ENCODE measurements at places on chromosomes 3 and 15.

DNA sequence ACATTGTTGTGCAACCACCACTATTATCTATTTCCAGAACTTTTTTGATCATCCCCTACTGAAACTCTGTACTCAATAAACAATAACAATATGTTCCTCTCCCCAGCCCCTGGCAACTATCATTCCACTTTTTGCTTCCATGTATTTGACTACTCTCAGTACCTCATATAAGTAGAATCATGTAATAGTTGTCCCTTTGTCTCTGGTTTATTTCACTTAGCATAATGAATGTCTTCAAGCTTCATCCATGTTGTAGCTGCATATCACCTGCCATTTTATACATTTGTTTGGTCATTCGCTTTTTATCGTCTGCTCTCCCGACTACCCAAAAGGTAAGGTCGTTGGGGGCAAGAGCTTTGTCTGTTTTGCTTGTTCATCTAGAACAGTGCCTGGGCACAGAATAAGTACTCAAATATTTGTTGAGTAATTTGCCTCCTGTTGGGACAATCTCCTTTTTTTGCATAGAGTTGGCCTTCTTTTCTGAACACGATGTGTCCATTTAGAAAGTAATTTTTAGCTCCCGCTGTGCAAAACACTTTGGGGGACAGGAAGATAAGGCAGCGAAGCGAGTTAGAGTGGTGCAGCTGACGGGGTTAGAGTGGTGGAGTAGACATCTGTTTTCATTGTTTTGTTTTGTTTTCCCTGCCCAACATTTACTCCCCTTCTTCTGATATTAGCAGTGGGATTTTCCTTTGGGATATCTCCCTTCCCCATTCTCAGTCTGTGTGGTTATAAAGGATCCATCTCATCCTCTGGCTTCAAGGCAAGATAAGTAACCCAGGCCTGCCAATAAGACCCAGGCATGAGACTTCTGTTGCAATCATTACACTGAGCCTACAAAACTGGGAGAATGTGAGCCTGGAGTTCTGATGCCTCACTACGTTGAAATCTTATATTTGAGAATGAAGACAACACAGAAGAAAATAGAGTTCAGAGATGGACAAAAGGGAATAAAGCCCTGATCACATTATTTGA is 83.4 kb upstream of the RNU6-1 start:
- DNase-seq = no peak

GRCh38 chr3:179148616-179149405 is 654 bp downstream of the PIK3CA start:
- DNase-seq = peak; percentile 75

DNA sequence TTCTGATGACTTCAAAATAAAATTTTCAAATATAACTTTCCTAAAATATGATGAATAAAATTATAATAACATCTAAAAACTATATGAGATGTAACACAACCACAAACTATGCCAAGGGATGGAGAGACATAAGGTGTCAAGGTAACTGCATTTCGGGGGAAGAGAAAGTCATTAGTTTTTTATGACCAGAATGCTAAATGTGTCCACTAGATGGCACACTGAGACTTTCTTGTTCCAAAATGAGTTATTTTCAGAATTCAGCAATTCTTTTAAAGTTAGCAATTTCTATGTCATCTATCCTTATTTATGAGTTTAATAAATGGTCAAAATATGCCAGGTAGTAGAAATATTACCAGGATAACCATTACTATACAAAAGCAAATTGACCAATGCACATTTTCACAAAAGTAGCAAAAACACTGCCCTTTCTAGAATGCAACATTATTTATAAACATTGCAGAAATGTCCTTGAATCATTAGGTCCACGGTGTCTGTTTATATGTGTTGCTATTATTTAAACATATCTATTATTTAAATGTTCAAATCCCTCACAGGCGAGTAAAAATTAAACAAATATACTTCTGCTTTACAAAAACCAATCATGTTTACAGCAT is 374.2 kb downstream of the PLCL2 start:
- peak; percentile 51 for DNase-seq

- no peak for DNase-seq
Measured at GRCh38 chr3:153714588-153715290, 406.5 kb upstream of the ARHGEF26 start.

DNA sequence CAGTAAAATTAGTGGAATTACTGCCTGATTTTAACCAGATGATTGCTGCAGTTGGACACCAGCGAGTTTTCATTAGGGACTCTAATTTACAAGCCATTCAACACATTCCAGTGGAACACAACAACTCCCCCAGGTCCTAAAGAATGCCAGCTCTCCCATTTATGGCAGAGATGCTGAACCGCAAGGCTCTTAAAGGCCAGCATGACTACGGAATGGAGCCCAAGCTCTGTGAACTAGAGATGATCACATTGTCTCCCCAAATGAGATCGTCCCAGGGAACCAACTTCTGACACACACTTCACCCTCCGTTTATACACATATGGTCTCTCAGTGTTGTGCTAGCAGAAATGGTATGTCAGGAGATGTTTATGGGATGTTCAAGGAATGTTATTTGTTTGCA is 446.2 kb upstream of the NR2F2 start:
- DNase-seq = no peak

- DNase-seq = no peak
Measured at GRCh38 chr3:45647148-45647619, 42.0 kb upstream of the SACM1L start.

- DNase-seq = no peak
Measured at GRCh38 chr3:140822401-140823047, 119.1 kb upstream of the SLC25A36 start.

DNA sequence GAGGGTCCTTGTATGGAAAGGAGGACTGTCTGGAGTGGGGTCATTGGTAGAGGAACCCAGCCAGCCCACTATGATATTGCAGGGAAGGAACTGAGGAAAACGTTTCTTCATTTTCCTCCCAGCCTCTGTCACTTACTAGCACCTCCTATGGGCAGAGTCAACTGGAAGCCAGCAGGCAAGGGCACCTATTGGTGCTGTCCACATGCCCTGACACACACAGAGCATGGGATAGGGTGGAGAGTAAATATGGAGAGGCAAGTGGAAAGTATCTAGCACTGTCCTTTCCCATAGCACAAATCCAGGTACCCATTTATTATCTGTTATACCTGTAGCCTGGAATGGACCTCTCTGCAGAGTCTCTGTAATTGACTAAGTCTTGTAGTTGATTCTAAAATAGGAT is 285.6 kb downstream of the WDR72 start:
- no peak for DNase-seq

DNA sequence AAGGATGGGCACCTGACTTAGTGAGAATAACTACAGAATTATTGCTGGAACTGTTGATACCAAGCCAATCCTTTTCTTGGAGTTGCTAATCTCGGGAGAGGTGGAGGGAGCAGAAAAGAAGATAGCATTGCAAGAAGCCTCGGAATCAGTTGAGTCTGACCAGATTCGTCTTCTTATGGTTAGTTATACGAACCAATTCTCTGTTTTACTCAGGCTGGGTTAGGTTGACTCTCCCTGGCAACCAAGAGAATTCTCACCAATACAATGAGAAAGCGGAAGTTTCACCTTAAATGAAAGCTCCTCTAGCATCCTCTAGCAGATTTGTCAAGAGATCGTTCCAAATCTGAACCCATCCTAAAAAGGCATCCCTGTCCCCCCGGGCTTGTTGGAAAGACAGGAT is 43.5 kb upstream of the UBE2E1 start:
- DNase-seq = no peak

- no peak for DNase-seq
Measured at GRCh38 chr3:49428752-49429080, 408 bp downstream of the NICN1 start.

DNA sequence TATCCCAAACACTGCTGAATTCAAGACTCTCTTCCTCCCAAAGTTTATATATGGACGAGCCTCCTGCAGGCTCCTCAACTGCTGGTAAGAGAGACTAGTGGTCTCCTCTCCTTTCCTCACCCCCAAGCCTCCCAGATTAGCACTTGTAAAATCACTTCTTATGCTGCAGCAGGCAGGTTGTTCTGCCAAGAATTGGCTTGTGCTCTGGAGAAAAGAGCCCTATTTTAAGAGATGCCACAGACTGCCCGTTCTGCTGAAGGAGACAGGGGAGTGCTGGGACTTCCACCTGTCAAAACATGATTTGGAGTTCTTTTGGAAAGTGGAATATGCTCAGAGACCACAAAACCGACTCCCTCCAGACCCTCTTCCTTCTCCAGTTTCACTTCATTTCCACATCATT is 230.9 kb upstream of the EIF1B start:
- no peak for DNase-seq

DNA sequence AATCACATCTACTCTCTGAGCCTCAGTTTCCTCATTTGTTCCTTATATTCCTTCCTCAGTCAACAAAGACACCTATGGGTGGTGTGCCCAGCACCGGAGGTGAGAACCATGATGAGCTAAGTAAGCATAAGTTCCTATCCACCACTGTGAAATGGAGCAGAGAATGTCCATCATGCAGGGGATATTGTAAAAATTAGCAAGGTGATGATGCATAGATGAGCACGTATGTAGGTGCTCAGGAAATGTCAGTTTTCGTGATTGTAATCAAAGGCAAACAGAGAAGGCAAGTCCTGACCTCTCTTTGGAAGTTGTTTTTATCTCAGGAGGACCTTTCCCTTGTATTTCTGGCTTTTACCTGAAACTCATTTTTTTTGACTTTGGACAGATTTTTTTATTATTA is 165.4 kb downstream of the GHSR start:
- no peak for DNase-seq

DNA sequence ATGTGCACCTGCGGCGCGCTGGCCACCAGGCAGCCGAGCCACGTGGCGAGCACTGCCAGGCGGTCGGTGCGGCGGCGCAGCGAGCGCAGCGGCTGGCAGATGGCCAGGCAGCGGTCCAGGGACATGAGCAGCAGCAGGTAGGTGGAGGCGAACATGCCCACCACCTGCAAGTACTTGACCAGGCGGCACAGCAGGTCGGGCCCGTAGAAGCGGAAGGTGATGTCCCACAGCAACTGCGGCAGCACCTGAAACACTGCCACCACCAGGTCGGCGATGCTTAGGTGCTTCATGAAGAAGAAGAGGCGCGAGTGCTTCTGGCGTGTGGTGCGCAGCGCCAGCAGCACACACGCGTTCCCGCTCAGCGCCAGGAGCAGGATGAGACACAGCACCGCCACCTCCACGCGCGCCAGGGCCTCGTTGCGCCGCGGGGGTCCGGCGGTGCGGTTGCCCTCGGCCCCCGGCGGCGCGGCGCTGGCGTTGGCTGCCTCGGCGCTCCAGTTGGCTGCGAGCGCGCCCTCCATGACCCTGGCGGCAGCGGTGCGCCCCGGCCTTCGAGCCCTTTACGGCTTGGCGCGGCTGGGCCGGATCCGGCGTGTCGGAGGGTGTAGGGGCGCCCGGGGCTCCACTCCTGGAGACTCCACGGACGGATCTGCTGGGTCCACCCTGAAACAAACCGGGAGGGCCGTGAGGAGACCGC is 1.6 kb downstream of the OXTR start:
- no peak for DNase-seq

GRCh38 chr3:190455828-190456227 is 6.1 kb upstream of the TMEM207 start:
- no peak for DNase-seq

GRCh38 chr3:128152419-128153155 is 694 bp upstream of the EEFSEC start:
- DNase-seq = peak; percentile 84

GRCh38 chr3:38459499-38460048 is 5.9 kb downstream of the ACVR2B start:
- no peak for DNase-seq

- no peak for DNase-seq
Measured at GRCh38 chr3:112390783-112391641, 58.1 kb downstream of the CD200 start.

- DNase-seq = no peak
Measured at GRCh38 chr3:113013593-113013992, 22.8 kb downstream of the GTPBP8 start.

- no peak for DNase-seq
Measured at GRCh38 chr3:112010636-112011035, 11.9 kb downstream of the TAGLN3 start.

- DNase-seq = no peak
Measured at GRCh38 chr3:176395240-176395639, 802.0 kb downstream of the TBL1XR1 start.
